ENCODE measurements at places on chromosomes 5 and 9. TPM values are rescaled to one million over a fixed set of nuclear protein-coding genes. Genes with fewer than 3 reads are reported as not detected.

HSPB3 gene
- 0.54 TPM for total RNA-seq

- no peak overlapping the region for H3K27ac ChIP-seq
- no peak overlapping the region for H3K4me3 ChIP-seq
- no peaks in the 10 kb centered on the region for H3K4me1 ChIP-seq
- no peaks in the 10 kb centered on the region for H3K36me3 ChIP-seq
- no peaks in the 10 kb centered on the region for H3K27me3 ChIP-seq
Observed at GRCh38 chr9:78438211-78438610, 141.3 kb downstream of the PSAT1 start.

DNA sequence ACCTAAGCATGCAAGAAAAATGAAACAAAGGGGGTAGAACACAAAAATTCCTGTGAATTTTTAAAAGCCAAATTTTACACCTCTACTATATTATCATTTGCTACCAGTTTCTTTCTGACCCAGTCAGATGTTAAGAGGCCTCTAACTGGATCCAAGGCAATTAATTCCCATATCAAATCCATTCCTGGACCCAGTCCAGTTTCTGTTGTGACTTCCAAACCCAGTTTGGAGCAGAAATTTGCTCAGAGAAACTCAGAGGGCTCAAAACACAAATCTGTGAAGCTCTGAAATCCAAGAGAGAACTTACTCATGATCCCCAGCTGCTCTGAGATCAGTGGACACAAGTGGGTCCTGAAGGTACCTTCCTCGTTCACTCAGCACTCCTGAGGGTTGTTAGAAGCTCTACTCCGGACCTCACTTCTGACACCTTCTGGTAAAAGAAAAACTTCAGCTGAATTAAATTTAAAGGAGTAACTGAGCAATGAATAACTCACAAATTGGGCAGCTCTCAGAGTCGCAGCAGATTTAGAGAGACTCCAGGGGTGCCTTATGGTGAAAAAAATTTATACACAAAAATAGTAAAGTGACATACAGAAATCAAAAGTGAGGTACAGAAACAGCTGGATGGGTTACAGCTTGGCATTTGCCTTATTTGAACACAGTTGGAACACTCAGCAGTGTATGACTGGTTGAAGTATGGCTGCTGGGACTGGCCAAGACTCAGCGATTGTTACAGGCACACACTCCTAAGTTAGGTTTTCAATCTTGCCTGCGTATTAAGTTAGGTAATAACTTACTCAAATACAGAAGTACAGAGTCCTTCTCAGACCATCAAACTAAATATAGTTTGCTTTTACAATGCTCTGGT is 32.4 kb downstream of the INSL4 start:
- no peak overlapping the region for H3K27ac ChIP-seq
- H3K4me1 ChIP-seq = peaks cover 5% of the 10 kb centered on the region
- no peaks in the 10 kb centered on the region for H3K36me3 ChIP-seq

- H3K27me3 ChIP-seq = peaks cover 1% of the 10 kb centered on the region
- no peak for DNase-seq
- H3K36me3 ChIP-seq = no peaks in the 10 kb centered on the region
- H3K4me3 ChIP-seq = no peak overlapping the region
Observed at GRCh38 chr9:129259375-129259774, 81.3 kb upstream of the IER5L start.

ACSL6 gene
- 0.19 TPM for total RNA-seq

- peak overlapping the region; percentile 87 for H3K4me3 ChIP-seq
- peak overlapping the region; percentile 96 for H3K27ac ChIP-seq
- H3K36me3 ChIP-seq = no peaks in the 10 kb centered on the region
- DNase-seq = no peak
- H3K27me3 ChIP-seq = no peaks in the 10 kb centered on the region
- no peaks in the 10 kb centered on the region for H3K4me1 ChIP-seq
Observed at GRCh38 chr9:32550150-32550561, 2.0 kb upstream of the SMIM27 start.
